NCI-H1930 (cell line): ENCODE measurements at places on chromosomes 11 and 22.

- DNase-seq: no peak
Measured at GRCh38 chr11:46916286-46917108, 1.9 kb downstream of the LRP4 start.

- no peak for DNase-seq
Measured at GRCh38 chr22:46933040-46933930, 170.8 kb downstream of the TBC1D22A start.

GRCh38 chr11:17389211-17389956 lies 925 bp upstream of the KCNJ11 start:
- DNase-seq: peak; percentile 86

GRCh38 chr11:123051634-123052033 lies 10.3 kb downstream of the HSPA8 start:
- no peak for DNase-seq

GRCh38 chr11:12862696-12863469 lies 146.2 kb upstream of the RASSF10 start:
- DNase-seq: no peak

GRCh38 chr11:74102321-74102720 lies 68.5 kb downstream of the C2CD3 start:
- no peak for DNase-seq

DNA sequence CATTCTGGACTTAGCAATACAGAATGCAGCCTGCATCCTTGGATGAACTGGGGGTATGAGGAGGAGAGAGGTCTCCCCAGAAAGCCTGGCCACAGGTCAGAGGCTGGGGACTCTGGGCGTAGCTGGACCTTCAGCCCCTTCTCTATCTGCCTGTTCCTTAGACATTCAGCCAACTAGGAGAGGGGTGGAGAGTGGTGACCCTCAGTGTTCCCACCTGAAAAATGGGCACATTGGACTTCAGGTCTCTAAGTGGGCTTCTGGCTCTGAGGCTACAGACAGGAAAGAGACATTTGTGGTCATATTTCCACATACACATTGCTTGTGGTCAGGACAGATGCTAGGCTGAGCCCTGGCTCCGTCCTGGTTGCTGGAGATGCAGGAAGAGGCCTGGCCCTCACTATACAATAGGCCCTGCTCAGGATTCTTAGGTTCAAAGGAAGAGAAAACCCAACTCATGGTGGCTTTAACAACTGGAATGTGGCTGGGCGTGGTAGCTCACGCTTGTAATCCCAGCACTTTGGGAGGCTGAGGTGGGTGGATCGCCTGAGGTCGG lies 30.1 kb upstream of the CBX7 start:
- DNase-seq: no peak

DNA sequence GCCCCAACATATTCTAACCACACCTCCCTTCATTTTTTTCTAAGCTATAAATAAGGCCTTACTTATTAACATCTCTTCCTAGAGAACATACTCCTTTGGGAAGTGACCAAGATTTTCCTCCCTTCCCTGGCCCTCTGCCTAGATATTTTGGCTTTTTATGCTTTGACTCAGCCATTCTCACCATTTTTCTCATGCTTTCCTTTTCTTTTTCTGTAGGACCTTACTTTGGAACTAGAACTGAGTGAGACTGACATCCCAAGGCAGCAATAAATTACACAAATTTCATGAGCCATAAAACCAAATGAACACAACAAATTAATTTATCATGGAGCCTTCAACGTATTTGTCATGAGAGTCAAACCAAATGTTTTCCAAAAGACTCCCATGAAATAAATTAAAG lies 142.7 kb upstream of the CTSC start:
- DNase-seq: no peak

DNA sequence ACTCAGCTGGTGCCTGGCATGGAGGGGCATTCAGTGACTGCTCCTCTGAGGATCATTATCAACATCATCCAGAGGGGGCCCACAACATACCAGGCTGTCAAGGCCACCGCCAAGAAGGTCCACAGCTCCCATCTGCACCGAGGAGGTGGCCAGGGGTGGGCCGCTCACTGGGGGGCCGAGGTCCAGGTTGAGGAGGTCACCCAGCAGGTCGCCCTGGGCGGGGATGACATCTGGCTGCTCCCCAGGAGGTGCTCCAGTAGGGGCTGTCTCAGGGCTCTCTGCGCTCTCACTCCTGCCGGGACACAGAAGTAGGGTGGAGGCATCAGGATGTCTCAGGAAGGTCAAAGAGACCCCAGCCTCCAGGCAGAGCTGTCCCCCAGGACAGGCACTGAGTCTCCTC lies 25.1 kb upstream of the RASL10A start:
- no peak for DNase-seq

GRCh38 chr11:1880746-1881441 lies 10.8 kb downstream of the PRR33 start:
- no peak for DNase-seq

- no peak for DNase-seq
Measured at GRCh38 chr11:67705264-67705663, 30.8 kb upstream of the ALDH3B2 start.

GRCh38 chr11:28439403-28439802 lies 331.2 kb downstream of the METTL15 start:
- no peak for DNase-seq

- no peak for DNase-seq
Measured at GRCh38 chr11:69825941-69826340, 6.7 kb upstream of the FGF3 start.

DNA sequence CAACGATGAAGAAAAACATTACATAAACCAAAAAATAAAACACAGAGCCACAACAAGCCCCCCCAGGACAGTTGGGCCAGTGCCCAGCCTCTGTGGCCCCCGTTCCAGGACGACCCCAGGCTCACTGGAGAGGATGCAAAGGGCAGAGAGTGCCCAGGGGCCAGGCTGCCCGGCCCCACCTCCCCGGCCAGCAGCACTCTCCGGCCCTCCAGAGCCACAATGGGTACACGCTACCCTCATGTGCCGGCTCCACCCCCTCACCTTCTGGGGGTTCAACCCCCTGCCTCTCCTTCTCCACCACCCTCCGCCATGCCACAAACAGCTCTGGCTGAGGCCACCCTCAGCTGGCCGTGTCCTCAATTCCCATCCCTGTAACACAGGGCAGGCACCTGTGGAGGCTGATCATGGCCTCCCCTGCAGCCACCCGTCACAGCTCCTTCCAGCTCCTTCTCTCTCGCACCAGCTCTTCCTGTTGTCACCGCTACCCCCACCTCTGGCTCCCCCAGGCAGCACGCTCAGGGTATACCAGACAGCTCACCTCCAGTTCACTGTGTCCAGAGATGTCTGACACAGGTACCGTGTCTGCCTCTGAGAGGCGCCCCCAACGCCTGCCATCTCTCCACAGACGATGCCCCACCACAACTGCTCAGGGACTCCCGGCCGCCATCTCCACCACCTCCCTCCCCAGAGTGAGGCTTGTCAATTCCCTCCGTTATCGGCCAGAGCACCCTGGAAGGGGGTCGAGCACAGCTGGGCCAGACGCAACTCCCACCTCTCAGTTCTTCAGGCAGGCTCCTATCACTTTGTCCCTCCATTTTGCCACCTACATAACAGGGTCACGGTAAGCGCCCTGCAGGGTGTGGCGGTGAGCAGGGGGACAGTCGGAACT lies 30.8 kb upstream of the MOB2 start:
- no peak for DNase-seq

DNA sequence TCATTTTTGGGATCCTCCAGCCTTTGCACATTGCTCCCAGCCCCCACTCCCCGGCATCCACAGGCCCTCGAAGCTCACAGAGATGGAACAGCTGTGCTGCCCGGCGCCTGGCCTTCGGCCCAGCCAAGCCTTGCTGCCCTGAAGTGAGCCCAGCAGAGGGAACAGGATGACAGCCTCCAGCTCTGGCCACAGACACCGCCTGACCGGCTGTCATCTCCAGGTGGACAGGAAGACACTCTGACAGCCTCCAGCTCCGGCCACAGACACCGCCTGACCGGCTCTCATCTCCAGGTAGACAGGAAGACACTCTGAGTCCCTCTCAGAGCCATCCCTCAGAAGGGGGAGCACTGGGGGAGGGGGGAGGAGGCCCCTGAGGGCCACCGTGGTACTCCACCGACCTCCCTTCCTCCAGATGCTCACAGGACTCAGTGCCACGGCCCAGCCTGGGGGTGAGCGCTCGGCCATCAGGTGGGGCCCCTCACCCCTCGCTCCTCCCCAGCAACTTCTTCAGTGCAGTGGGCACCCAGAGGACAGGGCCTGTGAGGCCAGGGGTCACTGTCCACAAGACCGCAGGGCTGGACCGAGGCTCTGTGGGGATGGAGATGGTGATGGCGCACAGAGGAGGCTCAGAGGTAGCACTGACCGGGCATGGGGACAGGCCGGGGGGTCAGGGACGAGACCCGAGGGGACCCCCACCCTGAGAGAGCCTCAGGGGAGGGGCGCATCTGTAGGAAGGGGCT lies 58.6 kb downstream of the BRD1 start:
- no peak for DNase-seq

GRCh38 chr11:133927690-133928627 lies 28.8 kb downstream of the IGSF9B start:
- peak; percentile 19 for DNase-seq

DNA sequence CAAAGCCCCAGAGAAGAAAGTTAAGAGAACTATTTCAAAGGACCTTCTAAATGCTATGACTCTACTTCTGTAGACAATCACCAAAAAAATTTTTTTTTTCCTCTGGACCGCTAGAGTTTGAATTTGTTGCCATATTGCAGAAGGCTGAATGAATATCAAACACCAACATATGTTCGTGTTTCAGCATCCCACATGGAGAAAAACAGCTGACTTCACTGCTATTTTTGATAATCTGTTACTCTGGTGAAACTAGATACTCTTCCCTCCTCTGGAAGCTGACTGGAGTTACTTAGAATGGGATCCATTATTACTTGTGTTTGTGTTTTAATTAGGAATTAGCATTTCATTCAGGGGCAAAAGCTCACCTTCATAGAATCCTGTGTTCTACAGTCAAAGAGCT lies 447.0 kb downstream of the AASDHPPT start:
- DNase-seq: no peak

DNA sequence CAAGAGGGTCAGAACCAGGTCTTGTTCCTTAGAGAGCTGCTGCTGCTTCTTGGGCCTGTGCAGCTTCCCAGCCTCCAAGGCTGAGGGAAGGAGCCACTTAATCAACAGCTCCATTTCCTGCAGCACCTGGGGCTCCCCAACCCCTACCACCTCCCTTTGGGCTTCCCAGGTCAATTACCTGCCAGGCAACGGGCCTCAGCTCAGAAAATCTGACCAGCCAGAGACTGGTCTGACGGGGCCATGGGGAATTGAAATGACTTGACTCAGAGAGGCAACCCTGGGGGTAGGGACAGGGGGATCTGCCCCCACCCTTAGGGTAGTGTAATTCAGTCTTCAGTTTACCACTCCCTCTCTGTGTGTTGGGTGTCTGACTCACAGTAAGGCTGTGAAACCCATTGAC lies 4.7 kb upstream of the MAJIN start:
- no peak for DNase-seq

DNA sequence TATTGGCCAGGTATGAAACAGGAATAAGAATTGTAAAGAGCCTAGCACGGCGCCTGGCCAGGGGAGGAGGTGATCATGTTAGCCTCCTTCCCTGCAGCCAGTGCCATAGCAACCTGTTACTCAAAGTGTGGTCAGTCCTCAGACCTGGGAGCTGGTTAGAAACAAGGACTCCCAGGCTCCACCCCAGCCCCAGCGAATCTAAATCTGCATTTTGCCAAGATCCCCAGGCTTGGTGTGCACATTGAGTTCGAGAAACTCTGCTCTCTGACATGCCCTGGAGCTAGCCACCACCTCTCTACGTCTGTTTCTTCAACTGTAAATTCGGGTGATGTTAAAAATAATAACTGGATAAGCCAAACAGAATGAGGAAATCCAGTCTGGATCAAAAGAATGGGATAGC lies 56.1 kb upstream of the ALX4 start:
- no peak for DNase-seq

DNA sequence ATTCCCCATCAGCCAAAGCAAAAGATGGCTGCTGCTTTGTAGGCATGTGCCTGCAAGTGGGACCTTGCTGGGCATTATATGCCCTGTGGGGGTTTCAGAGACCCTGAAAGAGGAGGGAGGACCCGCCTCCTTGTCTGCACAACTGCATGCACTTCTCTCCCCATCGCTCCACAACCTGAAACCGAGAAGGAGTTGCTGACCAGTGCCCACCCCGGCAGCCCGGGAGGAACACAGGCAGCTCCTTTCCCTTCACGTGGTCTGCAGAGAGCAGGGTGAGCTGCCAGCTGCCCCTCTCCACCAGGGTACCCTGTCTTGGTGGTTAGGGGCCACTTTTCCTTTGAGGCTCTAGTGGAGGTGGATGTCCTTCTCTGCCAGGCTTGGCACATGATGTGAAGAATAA lies 1.4 kb upstream of the TMEM132A start:
- no peak for DNase-seq

- no peak for DNase-seq
Measured at GRCh38 chr11:35197292-35197691, 58.3 kb downstream of the CD44 start.

GRCh38 chr11:126791991-126792390 lies 208.6 kb downstream of the KIRREL3 start:
- DNase-seq: no peak

- no peak for DNase-seq
Measured at GRCh38 chr11:44944181-44944852, 6.4 kb downstream of the TP53I11 start.

DNA sequence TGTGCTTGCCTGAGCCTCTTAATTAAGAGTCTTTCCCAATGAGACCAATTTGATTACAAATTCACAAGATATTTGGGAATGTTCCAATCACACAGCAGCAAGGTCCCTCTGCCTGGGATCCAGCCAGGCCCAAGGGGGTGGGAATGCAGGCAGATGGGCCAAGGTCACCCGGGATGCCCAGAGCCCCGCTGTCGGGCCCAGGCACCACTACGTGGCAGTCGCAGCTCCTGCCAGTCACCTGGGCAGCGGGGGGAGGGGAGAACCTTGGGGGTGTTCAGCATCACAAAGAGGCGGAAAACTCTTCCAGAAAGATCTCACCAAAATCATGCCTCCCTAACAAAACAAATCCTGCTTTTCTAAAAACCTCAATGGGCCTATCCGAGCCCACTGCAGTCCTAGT lies 30.9 kb downstream of the PPM1F start:
- DNase-seq: no peak

GRCh38 chr22:40107851-40108378 lies 69.8 kb upstream of the TNRC6B start:
- no peak for DNase-seq

DNA sequence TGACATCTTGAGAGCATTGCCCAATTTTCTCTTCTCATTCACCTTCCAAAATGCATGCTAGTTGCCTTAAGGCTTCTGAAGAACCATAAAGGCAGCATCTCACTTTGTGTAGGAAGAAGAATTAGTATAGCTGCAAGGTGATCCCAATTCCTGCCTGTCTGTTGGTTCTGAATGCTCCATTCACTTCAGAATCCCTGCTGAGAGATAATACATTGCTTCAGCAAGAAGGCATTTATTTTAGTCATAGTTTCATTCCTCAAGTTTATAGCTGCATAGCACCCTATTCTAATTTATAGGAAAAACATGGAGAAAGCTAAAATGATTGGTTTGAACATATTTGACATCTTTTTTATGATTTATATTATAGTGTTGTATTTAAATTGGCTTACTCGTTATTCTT lies 181.3 kb downstream of the METTL15 start:
- no peak for DNase-seq

- no peak for DNase-seq
Measured at GRCh38 chr22:20783844-20784723, 10.2 kb downstream of the SERPIND1 start.
